ENCODE measurements at places on chromosomes 16 and 17. TPM values are rescaled to one million over a fixed set of nuclear protein-coding genes. Genes with fewer than 3 reads are reported as not detected.

GRCh38 chr17:82339634-82340580 lies 6.3 kb upstream of the SECTM1 start:
- peak overlapping the region; percentile 64 for H3K4me3 ChIP-seq
- H3K27ac ChIP-seq = no peak overlapping the region
- DNase-seq = no peak
- H3K36me3 ChIP-seq = no peaks in the 10 kb centered on the region
- H3K27me3 ChIP-seq = no peaks in the 10 kb centered on the region

DNA sequence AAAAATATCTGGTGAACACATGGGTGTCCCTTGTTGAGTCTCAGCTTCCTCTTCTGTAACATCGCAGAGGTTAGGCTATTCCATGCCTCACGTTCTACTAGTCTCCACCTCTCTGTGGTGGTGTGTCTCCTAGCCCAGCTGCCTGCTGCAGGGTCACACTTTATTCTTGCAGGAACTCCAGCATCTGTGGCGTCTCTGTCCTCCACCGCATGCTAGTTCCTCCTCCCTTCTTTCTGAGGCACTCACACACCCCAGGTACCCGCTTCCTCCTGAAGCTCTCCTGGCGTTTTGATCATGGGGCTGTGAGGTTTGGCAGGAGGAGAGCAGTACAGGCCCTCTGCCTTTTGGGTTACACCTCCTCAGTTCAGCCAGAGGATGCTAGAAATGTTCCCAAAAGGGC lies 9.9 kb upstream of the TEX2 start:
- DNase-seq = no peak
- H3K27me3 ChIP-seq = no peaks in the 10 kb centered on the region
- H3K27ac ChIP-seq = no peak overlapping the region
- H3K4me3 ChIP-seq = no peak overlapping the region

DNA sequence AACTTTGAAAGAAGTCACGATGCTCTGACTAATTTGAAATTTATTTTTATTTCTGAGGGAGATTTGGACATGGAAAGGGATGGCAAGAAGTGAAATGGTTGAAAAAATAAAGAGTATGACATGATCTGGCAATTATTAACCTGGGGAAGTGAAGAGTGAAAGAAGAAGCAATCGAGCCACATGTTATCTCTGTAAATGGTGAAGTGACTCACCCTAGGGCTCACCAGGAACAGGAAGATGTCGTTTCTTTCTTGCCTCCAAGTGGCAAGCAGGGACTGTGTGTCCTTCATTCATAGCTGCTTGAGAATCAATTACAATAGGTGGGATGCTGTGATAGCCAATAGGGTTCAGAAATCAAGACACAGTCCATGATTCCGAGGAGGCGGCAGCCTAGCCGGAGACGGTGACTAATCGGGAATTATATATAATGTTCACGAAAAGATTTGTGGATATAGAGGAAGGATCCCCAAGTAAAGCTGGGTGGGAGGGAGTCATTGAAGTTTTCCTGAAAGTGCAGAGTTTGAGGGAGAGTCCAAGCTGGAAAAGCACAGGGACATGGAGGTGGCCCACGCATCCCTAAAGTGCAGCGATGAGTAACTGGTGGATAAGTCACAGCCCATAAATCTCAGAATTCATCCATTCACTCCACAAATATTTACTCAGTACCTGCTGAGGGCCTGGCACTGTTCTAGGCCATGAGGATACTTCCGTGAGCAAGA lies 18.2 kb upstream of the KRT20 start:
- peak overlapping the region; percentile 80 for H3K27ac ChIP-seq
- no peaks in the 10 kb centered on the region for H3K36me3 ChIP-seq
- H3K4me1 ChIP-seq = peaks cover 27% of the 10 kb centered on the region
- DNase-seq = peak; percentile 78

- no peak for DNase-seq
- H3K4me3 ChIP-seq = no peak overlapping the region
- no peak overlapping the region for H3K27ac ChIP-seq
Measured at GRCh38 chr16:63720848-63721247, 1401.0 kb downstream of the CDH11 start.

DNA sequence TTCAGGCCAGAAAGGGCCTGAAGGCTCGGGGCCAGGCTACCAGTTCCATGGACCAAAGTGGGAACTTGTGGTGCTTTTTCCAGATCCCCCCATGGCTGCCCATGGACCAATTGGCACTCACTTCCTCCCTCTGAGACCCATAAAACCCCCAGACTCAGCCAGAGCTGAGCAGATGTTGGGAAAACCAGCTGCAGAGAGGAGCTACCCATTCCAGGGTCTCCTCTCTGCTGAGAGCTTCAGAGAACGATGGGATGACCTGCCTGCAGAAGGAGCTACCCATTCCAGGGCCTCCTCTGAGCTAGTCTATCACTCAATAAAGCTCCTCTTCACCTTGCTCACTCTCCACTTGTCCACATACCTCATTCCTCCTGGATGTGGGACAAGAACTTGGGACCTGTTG lies 52.2 kb upstream of the MED9 start:
- DNase-seq = no peak
- no peak overlapping the region for H3K4me3 ChIP-seq
- H3K27ac ChIP-seq = no peak overlapping the region
- H3K36me3 ChIP-seq = no peaks in the 10 kb centered on the region
- peaks cover 5% of the 10 kb centered on the region for H3K4me1 ChIP-seq

DNA sequence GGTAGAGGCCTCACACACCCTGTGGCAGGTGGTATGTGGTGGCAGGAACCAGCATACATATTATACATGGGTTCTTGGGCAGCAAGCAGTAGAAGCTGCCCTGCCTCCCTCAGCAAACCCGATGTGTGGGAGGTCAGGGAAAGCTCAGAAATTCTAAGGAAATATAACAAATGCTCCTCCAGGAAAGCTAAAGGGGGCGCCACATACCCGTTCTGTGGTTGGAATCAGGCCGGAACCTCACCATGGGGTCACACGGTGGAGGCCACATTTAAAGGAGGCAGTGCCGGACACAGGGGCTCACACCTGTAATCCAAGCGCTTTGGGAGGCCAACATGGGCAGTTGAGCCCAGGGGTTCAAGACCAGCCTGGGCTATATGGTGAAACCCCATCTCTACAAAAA lies 12.4 kb upstream of the KATNB1 start:
- H3K36me3 ChIP-seq = no peaks in the 10 kb centered on the region
- H3K4me1 ChIP-seq = no peaks in the 10 kb centered on the region
- DNase-seq = peak; percentile 22
- H3K27ac ChIP-seq = no peak overlapping the region

DNA sequence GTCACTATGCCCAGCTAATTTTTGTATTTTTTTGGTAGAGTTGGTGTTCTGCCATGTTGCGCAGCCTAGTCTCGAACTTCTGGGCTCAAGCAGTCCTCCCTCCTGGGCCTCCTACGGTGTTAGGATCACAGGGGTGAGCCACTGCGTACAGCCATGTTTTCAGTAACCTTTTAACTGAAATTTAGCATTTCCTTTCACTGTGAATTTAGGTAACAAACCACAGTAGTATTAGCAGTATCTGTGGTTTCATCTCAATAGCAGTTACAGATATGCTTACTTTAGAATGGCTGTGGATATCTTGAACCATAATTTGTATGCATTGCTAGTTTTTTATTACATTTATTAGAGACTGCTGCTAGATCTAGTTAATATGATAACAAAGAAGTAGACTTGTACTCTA lies 4.3 kb upstream of the RANGRF start:
- no peak overlapping the region for H3K4me3 ChIP-seq
- H3K27ac ChIP-seq = no peak overlapping the region
- H3K36me3 ChIP-seq = no peaks in the 10 kb centered on the region
- no peak for DNase-seq

DNA sequence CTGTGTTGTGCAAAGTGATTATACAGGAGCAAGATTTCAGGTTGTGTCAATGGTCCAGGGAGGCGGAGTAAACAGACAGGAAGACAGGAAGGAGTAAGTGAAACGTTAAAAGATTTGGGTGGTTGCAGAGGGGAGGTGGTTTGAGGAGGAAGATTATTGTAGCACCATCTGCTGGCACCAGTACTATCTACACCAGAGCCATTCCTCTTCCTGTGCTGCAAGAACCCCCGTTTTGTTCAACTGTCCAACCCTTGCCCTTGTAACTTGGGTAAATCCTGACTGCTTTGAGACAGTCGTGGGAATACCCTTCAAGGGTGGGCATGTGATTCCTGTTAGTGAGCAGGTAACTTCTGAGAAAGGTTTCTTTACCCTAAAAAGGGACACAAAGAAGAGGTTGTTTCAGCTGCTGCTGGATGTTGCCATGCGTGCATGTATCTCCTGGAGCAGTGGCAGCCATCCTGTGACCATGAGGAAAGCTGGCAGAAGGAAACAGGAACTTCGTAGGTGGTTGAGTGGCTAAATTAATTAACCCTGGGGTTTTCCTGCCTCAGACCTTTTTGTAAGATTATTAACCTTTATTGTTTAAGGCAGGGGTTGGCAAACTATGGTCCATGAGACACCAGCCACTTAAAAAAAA lies 124.1 kb downstream of the PRKCA start:
- no peaks in the 10 kb centered on the region for H3K27me3 ChIP-seq
- H3K27ac ChIP-seq = no peak overlapping the region
- peaks cover 41% of the 10 kb centered on the region for H3K4me1 ChIP-seq

The HBZ gene
- not detected for polyA plus RNA-seq

The RAB40B gene
- 24.7 TPM for polyA plus RNA-seq

The RCVRN gene
- polyA plus RNA-seq = not detected

The DOK4 gene
- polyA plus RNA-seq = 44.6 TPM

The CD300LG gene
- not detected for polyA plus RNA-seq

Data from GM23248 (cell line).